ENCODE measurements at places on chromosomes 5 and 9.

GRCh38 chr9:123320814-123321213 is 35.2 kb upstream of the CRB2 start:
- DNase-seq: no peak

- no peak for DNase-seq
Observed at GRCh38 chr9:89361031-89361430, 42.7 kb downstream of the SECISBP2 start.

DNA sequence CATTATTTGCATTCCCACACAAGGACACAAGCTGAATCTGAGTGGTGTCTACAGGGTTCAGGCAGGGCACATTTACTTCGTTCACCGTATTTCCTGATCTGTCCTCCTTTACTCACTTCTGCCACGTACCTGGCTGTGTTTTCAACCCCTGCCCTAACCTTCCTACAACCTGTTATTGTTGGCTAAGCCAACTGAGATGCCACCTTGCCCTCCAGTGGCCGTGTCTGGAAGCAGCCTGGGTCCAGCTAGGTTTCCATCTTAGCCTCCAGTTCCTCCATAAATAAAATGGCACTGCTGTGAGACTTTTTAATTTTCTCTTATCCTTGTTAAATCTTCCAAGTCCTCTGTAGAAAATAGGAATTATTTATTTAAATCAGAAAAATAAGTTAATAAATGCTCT is 64.8 kb downstream of the ATP10B start:
- DNase-seq: no peak

GRCh38 chr9:137531099-137531765 is 19.0 kb downstream of the PNPLA7 start:
- no peak for DNase-seq

DNA sequence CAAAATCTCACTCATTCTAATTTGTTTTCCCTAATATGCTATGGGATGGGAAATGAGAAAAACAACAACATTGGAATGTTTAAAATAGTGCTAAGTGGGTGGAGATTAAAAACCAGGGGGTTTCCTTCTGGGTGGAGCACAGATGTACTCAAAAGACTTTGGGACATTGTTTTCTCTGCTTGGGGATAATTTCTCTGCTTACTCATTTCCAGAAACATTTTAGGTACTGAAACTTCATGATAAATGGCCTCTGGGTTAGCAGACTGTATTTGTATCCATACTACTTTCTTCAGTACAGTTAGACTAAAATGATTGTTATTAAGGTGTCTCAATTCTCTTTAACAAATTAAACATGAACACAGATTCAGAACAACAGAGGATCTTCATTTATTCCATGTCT is 17.4 kb downstream of the ELOVL7 start:
- no peak for DNase-seq

DNA sequence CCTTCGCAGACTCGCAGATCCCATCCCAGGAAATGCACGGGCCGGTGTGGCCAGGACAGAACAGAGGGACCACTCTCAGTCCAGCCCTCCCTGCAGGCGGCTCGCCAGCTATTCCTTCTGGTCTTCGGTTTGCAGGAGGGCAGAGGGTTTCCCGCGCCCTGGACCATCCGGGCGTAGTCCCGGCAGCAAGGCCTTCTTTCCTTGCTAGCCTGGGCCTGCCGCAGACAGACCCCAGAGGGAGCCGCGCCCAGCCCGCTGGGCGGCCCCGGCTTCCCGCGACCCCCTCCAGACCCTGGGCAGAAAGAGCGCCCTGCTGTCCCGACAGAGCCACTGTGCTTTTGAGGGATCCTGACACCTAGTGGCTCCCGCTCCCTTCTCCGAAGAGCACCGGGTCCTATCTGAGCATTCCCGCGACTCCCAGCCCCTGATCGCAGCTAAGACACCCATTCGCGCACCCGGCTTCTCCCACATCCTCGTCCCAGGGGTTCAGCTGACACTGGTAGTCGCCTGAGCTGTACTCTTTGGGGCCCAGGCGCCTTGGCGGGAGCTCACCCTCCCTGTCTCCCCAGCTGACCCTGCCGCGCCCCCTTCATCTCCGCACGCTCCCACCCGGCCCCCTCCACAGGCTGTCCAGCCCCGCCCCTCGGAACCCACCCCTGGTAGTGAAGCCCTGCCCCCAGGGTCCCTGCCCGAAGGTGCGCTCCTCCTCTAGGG is 1.1 kb downstream of the CFAP90 start:
- no peak for DNase-seq

- DNase-seq: no peak
Observed at GRCh38 chr5:151661968-151662732, 24.6 kb downstream of the SPARC start.

GRCh38 chr5:94239266-94239665 is 379.1 kb downstream of the KIAA0825 start:
- no peak for DNase-seq

DNA sequence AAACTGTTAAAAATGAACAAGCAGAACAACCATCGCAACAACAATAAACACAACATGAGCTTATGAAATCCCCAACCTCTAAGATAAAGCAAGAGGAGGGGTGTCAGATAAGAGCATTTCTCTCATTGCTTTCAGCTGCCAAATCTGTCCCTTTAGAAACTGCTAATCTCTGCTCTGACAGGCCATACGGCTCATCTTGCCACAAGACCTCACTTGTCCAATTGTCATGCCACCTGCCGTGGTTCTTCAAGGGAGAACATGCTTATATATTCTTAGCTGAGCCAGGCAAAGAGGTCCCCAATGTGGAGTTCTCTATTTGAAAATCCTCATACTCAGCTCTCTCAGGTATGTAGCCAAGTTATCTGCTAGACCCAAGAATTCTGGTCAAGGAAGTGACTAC is 405.0 kb upstream of the TNC start:
- no peak for DNase-seq

- DNase-seq: no peak
Observed at GRCh38 chr9:101354143-101354764, 30.6 kb downstream of the BAAT start.

- no peak for DNase-seq
Observed at GRCh38 chr5:143992496-143992895, 178.0 kb downstream of the YIPF5 start.

DNA sequence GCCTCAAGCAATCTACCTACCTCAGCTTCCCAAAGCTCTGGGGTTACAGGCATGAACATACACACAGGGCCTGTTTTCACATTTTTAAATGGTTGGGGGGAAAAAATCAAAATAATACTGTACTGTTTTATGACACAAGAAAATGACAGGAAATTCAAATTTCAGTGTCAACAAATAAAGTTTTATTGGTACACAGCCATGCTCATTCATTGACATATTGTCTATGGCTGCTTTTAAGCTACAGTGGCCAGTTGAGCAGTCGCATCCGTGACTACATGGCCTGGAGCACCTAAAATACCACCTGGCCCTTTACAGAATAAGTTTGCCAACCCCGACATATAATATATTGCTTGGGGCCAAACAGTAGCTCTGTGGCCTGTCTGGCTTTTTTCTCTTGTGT is 56.4 kb upstream of the GGTA1 start:
- DNase-seq: no peak

GRCh38 chr9:131799177-131799823 is 59.4 kb upstream of the RAPGEF1 start:
- DNase-seq: no peak

- no peak for DNase-seq
Observed at GRCh38 chr5:173613433-173614159, 2.9 kb downstream of the BOD1 start.

DNA sequence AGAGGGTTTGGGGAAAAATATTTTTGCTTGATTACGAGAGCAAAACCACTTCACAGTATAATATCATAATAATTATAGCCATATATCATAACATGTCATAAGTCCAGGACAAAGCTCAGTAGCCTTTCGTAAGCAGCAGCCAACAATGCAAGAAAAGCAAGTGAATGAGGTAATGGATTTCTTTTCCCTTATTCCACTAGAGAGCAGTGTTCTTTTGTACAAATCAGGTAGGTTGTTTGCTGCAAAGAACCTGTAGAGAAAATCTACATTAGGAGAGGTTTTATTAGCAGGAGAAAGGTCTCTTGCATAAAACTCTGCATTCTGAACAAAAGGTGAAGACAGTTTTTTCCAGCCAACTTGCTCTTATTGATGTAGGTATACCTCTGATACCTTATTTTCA is 1033.4 kb downstream of the TLE4 start:
- no peak for DNase-seq

- no peak for DNase-seq
Observed at GRCh38 chr5:31396611-31397295, 135.1 kb downstream of the DROSHA start.

DNA sequence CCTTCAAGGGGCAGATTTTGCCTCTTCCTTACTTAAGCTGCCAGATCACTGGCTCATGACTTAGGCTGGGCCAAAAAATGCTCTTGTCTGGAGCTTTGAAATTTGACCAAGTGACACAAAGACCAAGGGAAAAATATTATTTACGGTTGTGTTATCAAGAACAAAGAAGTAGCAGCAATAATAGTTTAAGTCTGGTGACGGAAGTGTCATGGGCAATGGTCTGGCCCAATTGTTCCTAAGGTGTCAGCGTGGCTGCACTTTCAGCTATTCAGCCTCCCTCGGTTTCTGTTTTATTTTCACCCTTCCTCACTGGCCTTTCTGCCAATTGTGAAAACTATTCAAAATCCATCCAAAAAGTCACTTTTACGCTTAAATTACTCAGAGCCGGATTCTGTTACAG is 185.3 kb downstream of the CDH18 start:
- no peak for DNase-seq

DNA sequence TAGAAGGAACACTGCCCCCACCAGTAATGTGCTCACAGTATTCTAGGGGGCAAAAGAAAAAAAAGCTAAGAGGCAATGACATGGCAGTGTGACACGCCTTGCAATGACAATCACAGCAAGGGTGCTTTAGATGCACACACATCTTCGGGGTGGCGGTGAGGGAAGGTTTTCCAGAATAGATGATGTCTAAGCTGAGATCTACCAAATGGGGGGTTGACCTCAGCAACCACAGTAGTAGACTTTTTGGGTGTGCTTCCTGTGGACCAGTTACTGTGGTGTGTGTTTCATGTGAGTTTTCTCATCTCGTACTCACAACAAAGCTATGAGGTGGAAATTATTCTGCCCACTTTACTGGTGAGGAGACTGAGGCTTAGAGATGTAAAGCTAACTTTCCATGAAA is 10.2 kb upstream of the IL12B start:
- no peak for DNase-seq

GRCh38 chr5:43063721-43064171 is 23.6 kb upstream of the ANXA2R start:
- no peak for DNase-seq

DNA sequence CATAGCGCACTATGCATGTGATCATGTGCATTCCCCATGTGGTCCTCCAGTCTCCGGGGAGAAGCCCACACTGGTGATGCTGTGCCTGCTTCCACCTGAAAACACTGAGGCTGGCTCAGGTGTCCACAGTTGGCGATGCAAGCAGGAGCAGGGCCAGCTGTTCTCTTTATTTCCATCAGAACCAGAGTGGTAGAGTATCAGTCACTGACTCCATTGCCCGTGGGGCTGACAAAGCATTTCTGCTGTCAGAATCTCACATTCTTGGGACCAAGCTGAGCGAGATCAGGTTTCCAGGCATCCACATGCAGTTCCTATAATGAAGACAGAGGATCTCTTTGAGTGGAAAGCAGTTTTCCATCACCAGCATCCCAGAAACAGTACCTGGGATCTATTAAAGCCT is 52.5 kb downstream of the GADD45G start:
- no peak for DNase-seq

DNA sequence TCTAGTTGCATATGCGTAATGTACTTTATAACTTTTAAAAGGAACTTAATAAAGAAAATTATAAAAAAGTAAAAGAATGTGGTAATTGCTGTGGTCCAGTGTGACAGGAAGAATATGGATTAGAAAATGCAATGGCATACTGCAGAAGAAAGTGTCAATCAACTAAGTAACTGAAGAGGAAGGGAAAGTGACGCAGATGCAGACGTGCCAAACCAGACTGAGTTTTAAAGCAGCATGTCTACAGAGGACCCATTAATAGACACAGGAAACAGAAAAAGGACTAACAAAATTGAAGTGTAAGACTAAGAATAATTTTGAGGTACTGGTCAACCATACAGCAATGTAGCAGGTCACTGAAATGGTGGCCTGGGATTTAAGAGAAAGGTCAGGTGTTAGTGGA is 73.3 kb downstream of the DPYSL3 start:
- DNase-seq: no peak

- no peak for DNase-seq
Observed at GRCh38 chr5:160293901-160294561, 18.3 kb downstream of the CCNJL start.

- DNase-seq: no peak
Observed at GRCh38 chr9:69801989-69802388, 18.6 kb upstream of the CFAP95 start.

Measured in esophagus squamous epithelium (tissue), 5 donors.